ENCODE measurements at places on chromosomes 4 and X.

DNA sequence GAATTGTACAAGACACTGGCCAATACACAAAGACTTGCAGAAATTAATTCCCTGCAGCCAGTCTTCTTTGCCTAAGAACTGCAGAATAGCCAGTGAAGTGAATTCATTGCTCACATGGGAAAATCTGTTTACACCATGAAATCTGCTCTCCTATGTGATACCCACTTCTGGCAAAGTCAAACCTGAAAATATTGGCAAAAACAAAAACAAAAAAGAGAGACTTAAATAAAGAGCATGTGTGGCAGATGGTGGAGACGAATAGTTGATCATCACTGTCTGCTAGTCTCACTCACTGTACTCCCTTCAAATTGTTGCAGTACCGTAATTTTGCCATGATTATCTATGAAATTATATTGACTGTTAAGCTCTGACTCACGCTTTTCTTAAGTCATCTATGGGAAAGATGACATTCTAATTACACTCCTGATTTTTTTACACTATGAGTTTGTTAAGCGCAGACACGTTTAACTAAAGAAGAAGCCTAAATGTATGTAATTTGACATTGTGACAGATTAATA is 406.8 kb downstream of the PCDH7 start:
- DNase-seq: no peak

- DNase-seq: no peak
Measured at GRCh38 chr4:172938072-172938829, 230.4 kb upstream of the GALNT7 start.

DNA sequence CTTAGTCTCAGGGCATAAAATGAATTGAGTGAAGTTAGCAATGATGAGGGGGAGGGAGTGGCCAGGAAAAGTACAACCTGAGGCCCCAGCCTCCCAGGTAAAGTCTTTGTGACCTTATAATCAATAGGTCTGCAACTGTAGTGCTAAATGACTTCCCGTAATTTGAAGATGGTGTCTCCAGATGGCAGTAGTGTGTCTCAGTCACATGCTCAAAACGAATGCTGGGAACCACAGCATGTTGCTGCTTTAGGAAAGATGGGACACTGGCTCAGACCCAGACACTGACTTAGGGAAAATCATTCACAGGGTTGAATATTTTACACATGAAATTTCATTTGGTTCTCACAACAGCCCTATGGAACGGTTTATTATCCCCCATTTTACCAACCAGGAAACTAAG is 10.3 kb downstream of the SRPX2 start:
- DNase-seq: no peak

GRCh38 chr4:15004739-15005301 is 2.5 kb downstream of the CPEB2 start:
- DNase-seq: no peak

GRCh38 chr4:35695421-35695820 is 548.9 kb downstream of the ARAP2 start:
- no peak for DNase-seq

DNA sequence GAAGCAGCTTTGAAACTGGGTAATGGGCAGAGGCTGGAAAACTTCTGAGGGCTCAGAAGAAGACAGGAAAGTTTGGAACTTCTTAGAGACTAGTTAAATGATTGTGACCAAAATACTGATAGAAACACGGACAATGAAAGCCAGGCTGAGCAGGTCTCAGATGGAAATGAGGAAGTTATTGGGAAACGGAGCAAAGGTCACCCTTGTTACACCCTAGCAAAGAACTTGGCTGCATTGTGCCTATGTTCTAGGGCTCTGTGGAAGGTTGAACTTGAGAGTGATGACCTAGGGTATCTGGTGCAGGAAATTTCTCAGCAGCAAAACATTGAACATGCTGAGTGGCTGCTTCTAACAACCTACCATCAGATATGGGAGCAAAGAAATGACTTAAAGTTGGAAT is 50.8 kb upstream of the FBXW7 start:
- DNase-seq: no peak

DNA sequence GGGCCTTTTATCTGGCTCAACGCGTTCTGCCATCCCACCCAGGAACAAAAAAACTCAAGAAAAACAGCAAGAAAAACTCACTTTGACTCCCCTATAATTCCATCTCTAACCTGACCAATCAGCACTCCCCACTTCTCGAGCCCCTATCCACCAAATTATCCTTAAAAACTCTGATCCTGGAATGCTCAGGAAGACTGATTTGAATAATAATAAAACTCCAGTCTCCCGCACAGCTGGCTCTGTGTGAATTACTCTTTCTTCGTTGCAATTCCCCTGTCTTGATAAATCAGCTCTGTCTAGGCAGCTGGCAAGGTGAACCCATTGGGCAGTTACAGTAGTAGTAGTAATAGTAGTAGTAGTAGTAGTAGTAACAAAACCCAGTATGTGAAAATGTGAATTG is 165.7 kb upstream of the CASK start:
- no peak for DNase-seq

GRCh38 chr4:108570993-108571569 is 49.3 kb upstream of the RPL34 start:
- no peak for DNase-seq

DNA sequence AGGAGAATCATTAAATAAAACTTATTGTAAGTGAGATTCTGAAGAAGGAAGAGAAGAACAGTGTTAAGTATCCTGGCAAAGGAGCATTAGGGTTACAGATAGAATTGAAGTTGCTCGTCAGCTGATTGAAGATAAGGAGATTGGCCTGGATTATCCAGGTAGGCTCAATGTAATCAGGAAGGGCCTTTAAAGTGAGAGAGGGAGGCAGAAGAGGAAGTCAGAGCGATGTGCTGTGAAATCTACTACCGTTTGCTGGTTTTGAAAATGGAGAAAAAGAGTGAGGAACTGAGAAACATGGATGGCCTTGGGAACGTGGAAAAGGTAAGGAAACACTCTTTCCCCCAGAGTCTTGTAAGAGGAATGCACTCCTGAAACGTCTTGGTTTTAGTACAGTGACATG is 245.7 kb downstream of the ANTXR2 start:
- no peak for DNase-seq

DNA sequence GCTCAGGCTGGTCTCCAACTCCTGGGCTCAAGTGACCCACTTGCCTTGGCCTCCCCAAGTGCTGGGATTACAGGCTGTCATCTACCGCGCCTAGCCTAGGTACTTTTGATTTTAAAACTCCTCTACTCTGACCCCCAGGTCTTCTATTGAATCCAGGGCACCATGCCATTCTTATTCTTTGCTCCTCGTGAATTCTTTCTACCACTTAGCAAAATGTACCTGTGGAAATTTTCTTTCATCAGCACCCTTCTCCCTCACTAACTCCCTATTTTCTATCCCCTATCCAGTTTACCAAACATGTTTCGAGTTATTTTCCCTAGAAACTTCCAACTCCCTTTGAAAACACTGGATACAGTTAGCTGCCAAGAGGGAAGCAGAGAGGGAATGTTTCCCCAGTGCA is 60.0 kb upstream of the RAPGEF2 start:
- DNase-seq: no peak

DNA sequence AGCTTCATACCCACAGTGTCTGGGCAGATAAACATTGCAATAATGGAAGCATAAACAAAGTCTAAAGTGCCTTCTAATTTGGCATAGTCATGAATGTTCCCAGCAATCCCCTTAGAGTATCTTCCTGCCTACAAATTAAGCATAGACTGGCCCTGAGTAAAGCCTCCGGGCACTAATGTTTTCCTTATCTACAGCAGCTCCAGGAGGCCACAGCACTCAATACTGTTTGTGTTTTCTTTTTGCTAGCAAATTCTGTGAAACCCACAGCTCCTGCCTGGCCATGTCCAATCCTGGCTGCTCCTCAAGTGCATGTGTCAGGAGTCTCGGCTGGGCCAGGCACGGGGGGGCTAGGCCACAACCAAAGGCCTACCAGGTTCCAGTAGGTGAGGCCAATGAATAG is 102.7 kb upstream of the TBC1D9 start:
- DNase-seq: no peak

- DNase-seq: no peak
Measured at GRCh38 chr4:166341992-166342391, 469.0 kb downstream of the TLL1 start.

- DNase-seq: no peak
Measured at GRCh38 chr4:149291463-149291862, 524.2 kb downstream of the IQCM start.

DNA sequence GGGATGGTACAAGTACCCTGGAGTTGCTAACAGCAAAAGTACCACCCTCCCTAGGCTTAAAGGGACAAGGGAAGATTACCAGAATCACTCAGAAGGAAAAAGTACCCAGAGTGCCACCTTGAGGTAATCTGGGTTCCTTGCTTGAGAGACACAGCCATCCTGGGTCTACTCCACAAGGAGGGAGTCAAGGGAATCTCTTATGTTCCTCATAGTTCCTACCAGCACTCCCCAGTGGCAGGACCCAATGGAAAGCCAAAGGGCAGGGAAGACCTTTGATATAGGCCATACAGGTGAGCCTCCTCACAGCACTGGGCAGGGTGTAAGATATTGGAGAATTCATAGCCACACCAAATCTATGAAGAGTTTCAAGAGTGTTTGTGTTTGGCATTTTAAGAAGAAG is 5.7 kb downstream of the IL2 start:
- no peak for DNase-seq

DNA sequence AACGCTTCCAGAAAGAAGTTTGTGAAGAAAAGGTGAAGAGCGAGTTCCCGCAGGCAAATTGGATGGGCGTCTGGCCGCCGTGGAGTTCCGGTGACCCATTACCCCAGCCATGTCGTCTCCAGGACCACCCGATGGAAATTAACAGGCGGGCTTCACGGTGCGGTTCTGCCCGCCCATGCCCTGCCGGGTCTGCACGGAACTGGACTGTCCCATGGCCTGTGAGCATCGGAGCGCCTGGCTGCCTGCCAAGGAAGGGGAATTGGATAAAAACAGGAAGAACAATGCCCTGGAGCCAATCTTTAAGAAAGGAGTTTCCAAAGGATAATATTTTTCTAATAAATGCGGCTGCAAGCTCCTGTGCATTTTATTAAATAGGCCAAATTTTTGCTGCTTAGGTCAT is 319.8 kb upstream of the SLC7A11 start:
- DNase-seq: no peak

DNA sequence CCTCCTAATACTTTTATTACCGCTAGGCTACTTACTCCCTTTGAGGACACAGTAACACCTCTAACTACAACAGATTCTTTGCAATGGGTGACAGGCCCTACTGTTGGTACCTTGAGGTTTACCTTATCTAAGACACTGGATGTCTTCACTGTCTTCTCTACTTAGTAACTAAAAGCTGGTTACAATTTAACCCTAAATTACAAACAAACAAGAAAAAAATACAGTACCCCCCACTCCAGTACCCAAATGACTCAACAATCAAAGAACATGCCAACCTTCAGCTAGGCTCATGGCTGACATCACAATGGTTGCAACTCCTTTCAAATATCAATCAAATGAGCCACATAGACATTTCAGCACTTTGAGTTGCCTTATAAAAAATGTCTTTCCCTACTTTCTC is 198.0 kb downstream of the GUCY2F start:
- DNase-seq: no peak

DNA sequence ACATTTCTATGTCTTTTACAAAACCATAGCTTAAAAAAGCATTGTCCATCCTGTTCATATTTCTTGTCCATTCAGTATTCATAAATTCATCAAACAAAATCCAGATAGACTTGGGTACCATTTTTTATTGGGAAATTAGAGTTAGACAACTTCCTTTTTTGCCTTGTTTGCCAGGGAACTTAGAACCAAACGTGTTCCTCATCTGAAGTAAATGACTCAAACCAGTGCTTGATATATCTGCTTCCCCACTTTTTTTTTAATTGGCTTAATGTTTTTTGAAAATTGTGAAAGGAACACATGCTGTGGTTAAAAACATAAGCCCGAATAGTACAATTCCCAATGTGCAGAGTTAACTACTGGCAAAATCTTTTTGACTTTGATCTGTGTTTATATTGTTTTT is 44.2 kb downstream of the DLG3 start:
- no peak for DNase-seq

DNA sequence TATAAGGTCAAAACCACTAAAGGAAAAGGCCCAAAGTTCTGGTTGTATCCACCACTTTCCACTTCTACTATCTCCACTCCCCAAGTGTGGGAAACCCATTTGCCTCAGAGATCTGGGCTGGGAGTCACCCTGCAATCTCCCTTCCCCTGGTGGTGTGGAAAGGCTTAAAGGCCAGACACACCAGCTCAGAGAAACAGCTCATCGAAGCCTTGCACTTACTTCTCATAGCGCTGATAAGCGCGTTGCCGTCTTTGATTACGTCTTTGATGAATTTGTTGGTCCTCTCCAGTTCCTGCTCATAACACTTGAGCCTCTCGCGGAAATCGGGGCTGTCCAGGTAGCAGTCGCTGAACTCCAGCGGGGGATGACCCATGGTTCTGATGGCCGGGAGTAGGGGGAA is 647 bp downstream of the OPHN1 start:
- DNase-seq: no peak

DNA sequence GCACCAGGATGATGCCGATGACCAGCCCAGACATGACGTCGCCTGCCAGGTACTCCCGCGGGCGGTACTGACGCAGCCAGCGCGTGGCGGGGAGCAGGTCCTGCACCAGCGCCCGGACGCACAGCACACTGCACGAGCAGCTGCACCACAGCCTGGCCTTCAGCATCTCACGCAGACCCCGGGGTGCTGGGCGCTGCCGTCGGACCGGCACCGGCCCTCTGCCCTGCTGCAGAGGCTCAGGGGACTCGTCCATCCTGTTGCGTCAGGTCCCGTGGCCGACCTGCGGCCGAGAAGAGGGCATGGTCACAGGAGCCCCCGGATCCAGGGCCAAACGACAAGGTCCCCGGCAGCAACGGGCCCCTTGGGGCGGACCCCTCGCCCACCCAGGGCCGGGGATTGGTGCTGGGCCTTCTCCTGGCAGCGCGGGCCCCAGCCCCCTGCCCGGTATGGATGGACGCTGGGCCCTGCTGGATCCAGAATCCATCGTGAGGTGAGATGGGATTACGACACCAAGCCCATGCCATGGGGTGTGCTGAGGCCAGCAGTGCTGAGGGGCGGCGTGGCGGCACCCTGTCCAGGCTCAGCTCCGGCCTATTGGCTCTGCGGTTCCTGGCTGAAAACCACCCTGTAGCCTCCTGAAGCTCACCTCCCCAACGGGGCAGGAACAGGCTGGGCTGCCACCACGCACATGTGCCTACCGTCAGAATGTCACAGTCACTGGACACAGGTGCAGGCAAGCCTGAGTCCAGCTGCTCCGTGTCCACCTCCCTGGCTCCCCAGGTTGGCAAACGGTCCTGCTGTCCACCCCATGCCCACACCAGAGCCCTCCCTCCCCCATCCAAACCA is 1.5 kb downstream of the SLC26A1 start:
- no peak for DNase-seq

DNA sequence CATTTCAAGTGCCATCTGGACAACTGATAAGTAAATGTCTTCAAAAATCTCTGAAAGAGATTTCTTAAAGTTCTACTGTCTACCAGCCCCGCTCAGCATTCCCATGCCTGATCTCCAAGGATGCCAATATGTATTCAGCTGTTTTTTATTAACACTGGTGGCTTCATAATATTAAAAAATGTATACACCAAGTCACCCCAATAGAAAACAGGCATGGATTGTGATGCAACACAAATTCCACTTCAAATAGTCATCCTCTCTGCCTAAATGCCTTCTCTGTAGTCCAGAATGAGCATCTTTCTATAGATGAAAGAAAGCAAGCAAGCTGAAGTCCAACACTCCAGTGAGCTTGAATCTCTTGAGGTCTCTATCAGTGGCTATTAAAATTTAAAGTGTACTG is 152.2 kb upstream of the PPARGC1A start:
- no peak for DNase-seq

- DNase-seq: no peak
Measured at GRCh38 chr4:124288706-124289486, 423.6 kb downstream of the ANKRD50 start.

- DNase-seq: no peak
Measured at GRCh38 chr4:104915864-104916263, 230.8 kb upstream of the TET2 start.

Data from NCI-H2107 (cell line).